ENCODE measurements at places on chromosomes 1 and 21. TPM values are rescaled to one million over a fixed set of nuclear protein-coding genes. Genes with fewer than 3 reads are reported as not detected.

JAM2 gene
- 9.7 TPM for polyA plus RNA-seq

PRDM16 gene
- 9.6 TPM for polyA plus RNA-seq

RHBG gene
- polyA plus RNA-seq: 13.6 TPM

C1QC gene
- 15.7 TPM for polyA plus RNA-seq

DYRK1A gene
- 74.4 TPM for polyA plus RNA-seq

Data from renal pelvis (tissue), 12 donors.